Kidney capillary endothelial cell (primary cell): ENCODE measurements at places on chromosomes 6 and 20.

DNA sequence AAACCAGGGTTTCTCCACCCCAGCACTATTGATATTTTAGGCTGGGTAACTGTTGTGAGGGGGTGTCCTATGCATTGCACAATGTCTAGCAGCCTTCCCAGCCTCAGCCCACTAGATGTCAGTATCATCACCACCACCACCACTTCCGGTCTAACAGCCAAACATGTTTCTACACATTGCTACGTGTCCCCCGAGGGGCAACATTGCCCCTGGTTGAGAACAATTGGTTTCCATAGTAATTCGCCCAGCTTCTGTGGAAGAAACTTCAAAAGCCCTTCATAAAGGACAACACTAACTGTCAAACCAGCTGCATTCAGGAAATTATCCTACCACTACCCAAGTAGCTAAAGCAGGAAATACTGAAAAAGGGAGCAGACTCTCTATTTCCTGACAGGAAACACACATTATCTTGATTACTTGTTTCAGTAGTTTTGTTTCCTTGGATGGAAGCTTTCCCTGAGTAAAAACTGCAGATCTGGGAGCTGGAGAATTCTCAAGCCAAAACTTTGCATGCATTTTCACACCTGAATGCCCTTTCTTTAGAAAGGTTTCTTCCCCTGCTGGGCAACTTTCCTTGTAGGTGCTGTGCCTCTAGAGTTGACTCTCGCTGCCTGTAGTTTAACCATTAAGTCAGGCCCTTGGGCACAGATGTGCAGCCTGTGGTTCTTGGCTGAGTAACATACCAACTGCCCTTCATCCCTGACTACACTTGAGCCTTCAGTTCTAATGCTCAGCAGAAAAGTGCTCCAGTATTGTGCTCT lies 23.6 kb downstream of the PKHD1 start:
- peak; percentile 60 for DNase-seq

DNA sequence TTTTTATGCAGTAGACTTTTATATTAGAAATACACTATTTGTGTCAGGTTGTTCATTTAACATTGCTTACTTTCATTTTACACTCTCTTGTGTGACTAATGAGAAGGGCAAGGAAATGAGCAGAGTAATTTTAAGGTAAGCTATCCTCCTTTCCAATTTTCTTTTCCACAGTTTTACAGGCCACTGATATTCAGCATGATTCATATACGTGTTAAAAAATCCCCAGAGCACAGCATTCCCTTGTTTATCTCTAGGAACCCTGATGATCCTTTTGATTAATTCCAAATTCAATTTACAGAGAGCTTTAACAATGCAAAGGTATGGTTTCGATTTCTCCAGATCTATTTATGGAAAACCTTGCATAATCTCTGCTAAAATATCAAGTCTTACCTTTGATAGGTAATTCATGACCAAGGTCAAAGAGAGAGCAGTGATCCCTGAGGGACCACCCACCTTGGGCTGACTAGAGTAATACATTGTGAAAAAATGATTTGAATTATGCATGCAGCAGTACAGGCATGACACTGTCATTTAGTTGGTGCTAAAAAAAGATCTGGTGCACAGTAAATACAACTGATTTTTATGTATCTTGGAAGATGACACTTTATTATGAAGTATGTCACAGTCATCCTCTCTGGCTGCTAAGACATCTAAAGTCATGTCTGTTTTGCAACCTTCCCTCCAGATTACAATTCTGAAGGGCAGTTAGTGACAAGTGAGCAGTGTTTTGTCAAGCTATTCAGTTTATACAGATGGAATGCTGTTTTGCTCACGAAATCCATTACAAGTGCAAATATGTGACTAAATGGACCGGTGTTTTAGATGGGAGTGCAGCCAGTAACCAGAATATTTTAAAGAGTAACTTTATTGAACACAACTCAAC lies 736.6 kb downstream of the EPHA7 start:
- DNase-seq, result no peak

- no peak for DNase-seq
Measured at GRCh38 chr6:90530882-90531281, 56.0 kb downstream of the MAP3K7 start.

- no peak for DNase-seq
Measured at GRCh38 chr6:10720265-10720959, 2.5 kb upstream of the TMEM14C start.
